CD4-positive, alpha-beta T cell treated with Interleukin-10 for 1 hour (primary cell): ENCODE measurements at places on chromosomes 2 and 18.
A peak's percentile ranks its signal among the peaks of the same experiment; 100 is the strongest.

GRCh38 chr2:1968988-1969700 lies 224.8 kb upstream of the PXDN start:
- no peak for DNase-seq

DNA sequence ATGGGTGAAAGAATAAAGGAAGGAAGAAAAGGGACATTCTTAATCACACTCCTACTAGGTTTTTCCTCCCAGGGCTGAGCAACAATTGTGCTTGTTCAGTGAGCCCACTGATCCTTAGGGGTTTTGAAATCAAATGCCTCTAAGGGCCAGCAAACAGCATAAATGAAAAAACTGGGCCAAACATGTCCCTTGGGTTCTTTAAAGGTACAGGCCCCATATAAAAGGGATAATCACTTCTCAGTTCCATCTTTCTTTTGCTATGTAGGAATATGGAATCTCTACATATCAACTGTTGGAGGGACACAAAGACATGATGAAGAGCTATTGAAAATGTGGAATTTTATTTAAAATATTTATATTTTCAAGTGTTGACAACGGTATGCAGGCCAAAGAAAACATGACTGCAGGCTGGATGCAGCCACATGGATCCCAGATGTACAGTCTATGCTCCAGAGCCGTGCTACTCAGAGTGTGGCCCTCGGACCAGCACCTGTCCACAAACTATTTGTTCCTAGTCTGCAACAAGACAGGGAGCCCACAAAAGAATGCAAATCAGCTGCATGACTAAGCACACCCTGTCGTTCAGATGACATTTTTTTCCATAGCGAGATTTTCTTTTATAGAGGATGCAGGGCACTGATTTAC lies 110.0 kb downstream of the CDH20 start:
- no peak for DNase-seq

DNA sequence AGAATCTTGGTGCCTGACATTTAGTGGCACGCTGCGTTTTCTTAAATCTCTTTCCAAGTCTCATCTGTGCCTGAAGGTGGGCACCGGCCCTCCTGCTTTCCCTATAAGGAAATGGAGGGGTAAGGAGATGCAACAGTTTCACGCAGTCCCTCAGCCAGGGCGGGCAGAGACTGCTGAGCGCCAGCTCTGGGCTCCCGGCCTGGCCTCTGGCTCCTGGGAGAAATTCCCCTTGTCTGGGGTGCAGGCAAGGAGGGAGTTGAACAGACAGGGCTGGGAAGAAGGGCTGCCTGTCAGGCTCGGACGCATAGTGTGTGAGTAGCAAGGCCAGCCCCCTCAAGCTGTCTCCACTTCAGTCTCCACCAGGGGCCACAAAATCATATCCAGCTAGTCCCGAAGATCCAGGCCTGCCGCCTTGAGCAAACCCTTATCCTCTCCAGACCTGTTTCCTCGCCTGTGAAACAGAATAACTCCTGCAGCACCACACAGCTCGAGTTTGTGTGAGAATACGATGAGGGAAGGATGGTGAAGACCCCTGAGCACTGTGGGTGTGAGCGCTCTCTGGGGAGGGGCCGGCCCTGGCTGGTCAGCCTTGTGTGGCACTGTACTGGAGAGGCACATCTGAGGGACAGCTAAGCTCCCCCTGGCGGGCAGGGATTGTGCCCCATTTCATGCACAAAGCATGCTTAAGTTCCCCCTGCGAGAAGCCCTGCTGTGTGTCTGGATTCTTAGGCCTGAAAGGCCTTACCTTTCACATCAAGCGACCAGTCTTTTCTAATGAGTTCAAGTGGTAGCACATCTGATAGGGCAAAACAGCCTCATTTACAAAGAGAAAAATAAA lies 33.8 kb downstream of the SDC1 start:
- DNase-seq = no peak

DNA sequence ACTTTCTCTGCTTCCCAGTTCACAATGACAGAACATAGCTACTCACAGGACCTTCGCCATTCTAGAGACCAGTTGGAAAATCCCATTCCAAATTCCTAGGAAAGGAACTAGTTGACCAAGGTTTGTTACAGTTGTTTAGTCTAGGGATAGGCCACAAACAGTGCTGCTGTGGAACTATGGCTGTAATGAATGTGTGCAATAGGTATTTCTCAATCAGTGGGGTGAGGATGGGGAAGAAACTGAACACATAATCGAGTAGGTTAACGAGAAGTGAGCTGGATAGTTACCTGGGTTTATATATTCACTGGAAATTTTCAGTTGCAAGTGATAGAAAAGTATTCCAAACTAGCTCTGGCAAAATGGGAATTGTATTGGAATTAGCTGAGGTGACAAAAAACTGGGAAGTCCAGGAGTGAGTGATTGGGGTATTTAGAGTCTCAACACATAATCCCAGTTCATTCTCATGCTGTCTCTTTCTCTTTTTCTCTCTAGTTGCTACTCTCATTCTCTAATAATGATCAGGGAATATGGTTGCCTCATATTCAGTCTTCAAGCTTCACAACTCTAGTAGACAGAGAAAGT lies 18.2 kb upstream of the HMSD start:
- no peak for DNase-seq

GRCh38 chr2:48369971-48370370 lies 160.0 kb upstream of the STON1 start:
- no peak for DNase-seq

GRCh38 chr2:138090330-138090729 lies 126.1 kb downstream of the HNMT start:
- no peak for DNase-seq

DNA sequence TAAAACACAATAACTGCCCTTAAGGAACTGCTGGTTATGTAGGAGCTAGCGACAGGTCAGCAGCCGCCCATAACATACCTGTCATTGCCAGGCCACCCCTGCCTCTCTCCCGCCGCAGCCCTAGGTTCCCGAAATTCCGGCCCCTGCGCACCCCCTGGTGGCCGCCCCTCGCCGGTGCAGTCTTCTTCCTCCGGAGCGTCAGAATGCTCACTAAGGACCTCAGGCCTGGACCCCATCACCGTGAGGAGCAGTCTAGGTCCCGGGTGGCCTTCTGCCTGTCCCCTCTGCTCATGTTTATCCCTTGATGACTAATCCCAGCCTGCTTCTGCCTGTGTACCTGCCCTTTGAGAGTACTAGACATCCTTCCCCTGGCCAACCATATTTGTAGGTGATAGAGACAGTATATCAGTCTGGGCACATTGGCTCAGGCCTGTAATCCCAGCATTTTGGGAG lies 115.7 kb upstream of the SLC1A4 start:
- peak; percentile 82 for DNase-seq

DNA sequence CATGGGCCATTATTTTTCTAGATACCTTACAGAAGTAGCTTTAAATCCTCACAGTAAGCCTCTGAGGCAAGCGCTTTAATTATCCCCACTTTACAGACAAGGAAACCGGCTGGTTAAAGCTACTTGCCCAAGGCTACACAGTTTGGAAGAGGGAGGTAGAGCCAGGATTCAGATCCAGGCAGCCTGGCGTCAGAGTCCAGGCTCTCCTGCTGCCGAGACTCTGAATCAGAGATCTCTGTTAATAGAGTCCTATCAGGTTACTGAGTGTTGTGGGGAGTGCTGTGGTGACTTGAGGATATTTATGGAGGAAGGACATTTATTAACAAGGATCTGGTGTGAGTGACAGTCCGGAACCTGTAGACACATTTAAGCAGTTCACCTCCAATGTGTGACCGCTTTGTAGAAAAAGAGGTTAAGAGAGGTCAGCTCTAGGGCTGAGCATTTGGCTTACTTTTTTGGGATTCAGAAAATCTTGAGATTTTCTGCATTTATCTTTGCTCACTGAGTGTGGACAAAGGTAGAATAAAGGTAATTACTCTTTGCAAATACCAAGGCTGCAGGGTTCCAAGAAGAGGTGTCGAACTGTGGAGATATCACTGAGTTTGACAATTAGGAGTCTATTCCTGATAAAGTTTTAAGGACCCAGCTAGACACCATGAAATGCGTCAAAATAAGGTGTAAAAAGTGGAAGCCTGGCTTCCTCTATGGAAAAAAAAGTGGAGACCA lies 1.6 kb upstream of the CEP192 start:
- DNase-seq = no peak

- DNase-seq = no peak
These were observed 670 bp downstream of the KCNIP3 start for GRCh38 chr2:95297639-95298395.

- DNase-seq = no peak
These were observed 18.6 kb downstream of the SF3B1 start for GRCh38 chr2:197416268-197416667.

- DNase-seq = no peak
These were observed 9.8 kb downstream of the AFTPH start for GRCh38 chr2:64533882-64534281.
